ENCODE measurements at places on chromosomes 2 and 18. TPM values are rescaled to one million over a fixed set of nuclear protein-coding genes. Genes with fewer than 3 reads are reported as not detected.

ASPRV1 gene
- total RNA-seq, result 0.10 TPM

ZNF385B gene
- not detected for total RNA-seq

GALR1 gene
- not detected for total RNA-seq

STPG4 gene
- not detected for total RNA-seq
